ENCODE measurements at places on chromosomes 5 and 9.

GRCh38 chr9:13535141-13535540, 255.6 kb upstream of the MPDZ start:
- DNase-seq, result no peak

DNA sequence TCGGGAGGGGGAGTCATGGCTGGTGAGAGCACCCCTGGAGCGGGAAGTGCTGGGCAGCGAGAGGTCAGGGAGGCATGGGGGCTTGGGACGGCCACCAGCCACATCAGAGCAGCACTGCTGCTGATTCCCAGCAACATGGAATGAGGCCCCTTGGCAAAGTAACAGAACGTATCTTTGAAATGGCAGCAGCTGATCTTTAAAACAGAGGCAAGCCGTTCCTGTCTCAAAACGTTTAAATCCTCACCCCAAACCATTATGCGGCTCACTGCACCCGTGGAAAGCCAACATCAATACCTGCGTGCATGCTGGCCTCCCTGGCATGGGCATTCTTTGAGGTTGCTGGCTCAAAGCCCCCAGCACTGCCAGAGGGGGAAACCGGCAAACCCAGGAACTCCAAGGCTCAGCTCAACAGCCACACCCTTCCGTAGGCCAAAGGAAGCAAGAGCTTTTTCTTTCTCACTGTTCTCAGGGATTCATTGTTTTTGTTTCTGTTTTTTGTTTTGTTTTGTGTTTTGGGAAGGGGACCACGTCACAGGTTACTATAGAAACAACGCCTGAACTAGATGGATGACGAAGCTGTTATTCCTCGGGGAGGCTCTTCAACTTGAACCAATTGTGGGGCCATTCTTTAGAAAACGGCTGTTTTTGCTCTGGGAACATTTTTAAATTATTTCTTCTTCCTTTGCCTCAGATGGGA, 28.1 kb upstream of the OBP2B start:
- DNase-seq, result no peak

- no peak for DNase-seq
Measured at GRCh38 chr5:9927106-9927505, 297.0 kb upstream of the TAS2R1 start.

GRCh38 chr5:100726116-100726515, 177.0 kb downstream of the ST8SIA4 start:
- DNase-seq, result no peak

DNA sequence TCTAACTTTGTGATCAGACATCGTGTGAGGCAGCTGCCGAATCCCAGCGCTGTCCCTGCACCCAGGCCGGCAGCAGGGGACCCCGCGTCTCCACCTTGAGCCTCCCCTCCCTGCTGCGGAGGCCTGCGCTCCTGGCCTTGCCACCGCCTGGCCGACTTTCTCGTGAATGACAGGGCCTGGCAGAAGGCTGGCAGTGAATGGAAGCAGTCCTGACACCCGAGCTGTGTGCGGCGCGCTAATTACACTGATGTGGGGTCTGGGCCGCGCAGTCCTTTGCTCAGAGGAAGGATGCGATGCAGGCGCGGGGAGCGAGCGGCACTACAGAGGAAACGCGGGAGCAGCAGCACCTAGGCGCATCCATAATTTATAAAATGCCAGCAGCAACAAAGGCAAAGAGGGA, 40.3 kb downstream of the POU4F3 start:
- no peak for DNase-seq

All from activated T-helper 1 cell treated with anti-CD3 and anti-CD28 coated beads, Interleukin-2, amount 50 U/mL, for 16 hours (primary cell).